ENCODE measurements at places on chromosomes 4 and X.

DNA sequence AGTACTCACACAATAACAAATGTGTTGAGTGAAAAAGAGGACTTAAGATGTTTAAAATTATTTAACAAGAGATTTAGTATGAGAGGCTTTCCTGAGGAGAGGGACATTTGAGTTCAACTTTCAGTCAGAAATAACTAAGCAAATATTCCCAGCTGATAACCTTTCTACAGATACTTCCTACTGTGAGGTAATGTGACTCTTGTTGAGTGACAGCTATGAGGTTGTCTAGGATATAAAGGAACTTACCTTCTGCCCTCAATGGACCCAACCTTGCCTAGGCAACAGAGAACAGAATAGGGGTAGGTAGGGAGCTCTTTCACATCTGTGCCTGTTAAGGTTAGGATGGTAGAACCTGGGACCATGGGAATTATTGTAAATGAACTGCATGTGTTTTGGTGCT lies 54.7 kb downstream of the GLUD2 start:
- DNase-seq, result no peak

DNA sequence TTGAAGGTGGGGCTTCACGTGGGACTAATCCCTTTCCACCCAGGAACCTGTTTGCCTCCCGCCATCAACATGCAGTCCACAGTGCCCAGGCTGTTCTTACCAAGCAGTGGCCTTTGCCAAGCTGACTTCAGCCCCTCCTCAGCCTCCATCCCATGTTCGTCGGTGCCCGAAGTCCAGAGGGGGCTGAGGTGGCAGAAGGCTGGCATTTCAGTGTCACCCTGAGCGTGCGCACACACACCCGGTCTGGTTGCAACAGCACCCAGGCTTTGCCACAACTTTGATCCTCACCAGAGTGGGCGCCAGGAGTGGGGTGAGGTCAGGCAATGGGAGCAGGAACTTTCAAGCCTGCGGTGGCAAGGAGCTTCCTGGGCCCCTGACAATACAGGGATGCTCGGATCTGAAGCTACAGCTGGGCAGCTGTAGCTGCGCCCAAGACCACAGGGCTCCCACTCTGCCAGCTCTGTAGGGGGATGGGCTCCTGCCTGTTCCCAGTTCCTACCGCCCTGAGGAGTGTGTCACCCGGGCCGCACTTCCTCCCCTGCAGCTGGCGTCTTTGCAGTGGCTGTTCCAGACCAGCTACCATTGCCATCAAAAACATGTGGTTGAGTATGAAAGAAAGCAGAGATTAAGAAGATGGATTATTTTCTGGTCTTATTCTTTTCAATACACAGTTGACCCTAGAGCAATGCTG lies 428.0 kb downstream of the EPHA5 start:
- peak; percentile 78 for DNase-seq

GRCh38 chr4:88179261-88179660 lies 20.8 kb upstream of the ABCG2 start:
- no peak for DNase-seq

GRCh38 chr4:53103481-53103880 lies 241.4 kb downstream of the RASL11B start:
- DNase-seq, result no peak

DNA sequence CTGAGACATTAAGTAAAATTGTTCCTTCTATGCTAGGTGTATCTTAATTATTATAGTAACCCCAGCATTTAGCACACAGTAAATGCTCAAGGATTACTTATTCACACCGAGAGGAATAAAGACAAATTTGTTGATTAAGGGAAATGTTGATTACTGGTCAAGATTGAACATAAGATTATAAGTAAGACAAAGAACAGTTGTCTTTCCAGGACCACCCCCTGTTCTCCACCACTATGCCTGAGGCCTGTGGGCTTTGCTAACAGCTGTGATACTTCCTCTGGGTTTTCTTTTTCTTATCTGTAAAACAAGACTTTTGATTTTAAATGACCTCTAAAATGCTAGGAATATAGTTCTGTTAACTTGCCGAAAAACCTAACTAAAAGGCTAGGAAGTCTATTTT lies 128.0 kb downstream of the DCLK2 start:
- DNase-seq, result no peak

GRCh38 chrX:24468245-24468644 lies 3.2 kb downstream of the PDK3 start:
- no peak for DNase-seq

DNA sequence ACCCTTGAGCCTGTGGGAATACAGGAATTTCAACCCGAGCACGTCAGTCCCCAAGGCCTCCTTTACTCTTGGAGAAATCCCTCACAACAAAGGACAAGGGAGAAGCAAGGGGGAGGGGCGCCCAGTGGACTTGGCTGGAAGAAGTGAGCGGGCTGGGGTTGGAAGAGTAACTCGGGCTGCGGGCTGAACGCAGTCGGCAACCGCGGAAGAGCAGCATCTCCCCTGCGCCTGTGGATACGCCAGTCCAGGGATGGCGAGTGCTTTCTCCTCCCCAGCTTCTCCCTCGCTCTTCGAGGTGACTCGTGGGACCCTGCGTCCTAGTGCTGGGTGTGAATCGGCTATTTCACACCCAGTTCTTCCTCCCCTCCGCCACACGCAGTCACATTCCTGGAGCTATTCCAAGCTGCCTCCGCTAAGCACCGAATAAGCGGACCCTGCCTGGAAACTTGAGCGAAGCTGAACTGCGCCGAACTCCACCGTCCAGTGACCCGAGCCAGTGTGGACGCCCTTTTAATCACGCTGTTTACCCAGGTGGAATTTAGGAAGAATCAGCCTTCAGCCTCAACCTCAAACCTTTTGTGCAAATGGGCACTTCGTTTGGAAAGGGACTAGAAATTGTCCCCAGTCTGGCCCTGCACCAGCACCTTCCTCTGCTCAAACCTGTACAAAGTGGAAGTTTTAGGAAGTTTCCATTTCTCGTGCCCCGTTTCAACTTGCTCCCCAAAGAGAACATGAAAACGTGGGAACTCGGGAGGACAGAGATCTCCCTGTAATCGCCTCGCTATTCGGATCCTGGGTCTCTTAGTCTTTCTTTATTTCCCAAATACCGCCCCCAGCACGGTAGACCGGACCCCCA lies 64.3 kb upstream of the WDR17 start:
- peak; percentile 24 for DNase-seq

DNA sequence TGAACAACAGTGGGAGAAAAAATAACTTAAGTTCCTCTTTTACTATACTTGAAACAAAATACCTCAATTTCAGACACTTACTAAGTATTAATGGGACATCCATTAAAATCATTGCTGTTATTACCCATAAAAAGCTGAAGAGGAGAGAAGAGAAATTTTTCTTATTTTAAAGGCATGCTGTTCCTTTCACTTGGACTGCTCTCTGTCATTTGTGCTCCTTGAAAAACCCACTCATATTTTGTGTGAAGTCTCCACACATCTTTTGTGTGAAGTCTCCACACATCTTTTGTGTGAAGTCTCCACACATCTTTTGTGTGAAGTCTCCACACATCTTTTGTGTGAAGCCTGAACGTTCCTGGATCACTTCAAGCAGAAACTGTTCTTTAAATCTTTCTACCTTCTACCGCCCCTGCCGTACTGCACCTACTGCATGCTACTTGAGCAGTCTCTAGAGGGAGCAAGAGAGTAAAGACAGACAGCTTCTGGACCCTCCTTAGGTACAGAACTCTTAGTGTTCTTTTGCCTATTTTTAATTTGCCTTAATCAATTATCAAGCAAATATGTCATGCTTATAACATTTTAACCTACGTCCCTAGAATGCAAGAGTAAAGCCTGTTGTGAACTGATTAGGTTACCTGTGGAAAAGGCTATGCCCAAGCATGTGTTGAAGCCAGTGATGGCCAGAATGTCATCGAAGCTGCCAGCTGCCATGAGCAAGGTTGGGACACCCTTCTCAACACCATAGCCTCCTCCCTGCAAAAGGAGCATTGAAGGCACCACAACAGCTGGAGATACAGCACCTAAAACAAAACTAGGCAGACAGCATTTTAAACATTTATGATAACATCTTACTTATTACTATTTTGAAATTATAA lies 27.1 kb upstream of the SLC9B1 start:
- peak; percentile 26 for DNase-seq

DNA sequence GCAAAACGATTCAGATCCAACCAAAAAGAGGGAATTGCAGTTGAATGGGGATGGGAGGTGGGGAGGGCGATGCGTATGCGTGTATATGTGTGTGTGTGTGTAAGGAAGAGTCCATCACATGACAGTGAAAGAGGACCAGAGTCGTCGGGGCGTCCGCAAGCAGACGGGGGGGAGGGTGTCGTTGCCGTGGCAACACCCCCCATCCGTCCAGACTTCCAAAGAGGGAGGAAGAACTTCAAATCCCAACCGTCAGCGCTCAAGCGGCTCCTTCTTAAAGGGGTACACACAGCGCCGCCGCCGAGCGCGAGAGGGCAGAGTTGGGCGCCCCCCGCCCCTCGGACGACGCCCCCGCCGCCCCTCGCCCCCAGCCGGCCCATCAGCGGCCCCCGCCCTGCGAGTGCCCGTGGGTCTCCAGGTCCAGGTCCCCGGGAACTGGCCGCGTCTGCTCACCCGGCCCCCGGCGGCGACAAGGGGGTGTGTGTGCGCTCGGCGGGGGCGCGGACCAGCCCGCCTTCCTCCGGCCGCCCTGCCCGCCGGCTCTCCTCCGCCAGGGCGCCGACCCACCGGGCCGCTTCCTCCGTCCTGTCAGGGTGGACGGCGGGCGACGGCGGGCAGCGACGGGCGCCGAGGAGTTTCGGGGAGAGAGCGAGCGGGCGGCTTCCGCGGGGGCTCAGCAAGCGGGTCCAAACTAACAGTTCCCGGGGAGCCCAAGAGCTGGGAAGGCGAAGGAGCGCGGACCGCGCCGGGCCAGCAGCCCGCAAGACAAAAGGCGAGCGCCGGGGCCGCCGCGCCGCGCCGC lies 685 bp downstream of the LCORL start:
- peak; percentile 91 for DNase-seq

DNA sequence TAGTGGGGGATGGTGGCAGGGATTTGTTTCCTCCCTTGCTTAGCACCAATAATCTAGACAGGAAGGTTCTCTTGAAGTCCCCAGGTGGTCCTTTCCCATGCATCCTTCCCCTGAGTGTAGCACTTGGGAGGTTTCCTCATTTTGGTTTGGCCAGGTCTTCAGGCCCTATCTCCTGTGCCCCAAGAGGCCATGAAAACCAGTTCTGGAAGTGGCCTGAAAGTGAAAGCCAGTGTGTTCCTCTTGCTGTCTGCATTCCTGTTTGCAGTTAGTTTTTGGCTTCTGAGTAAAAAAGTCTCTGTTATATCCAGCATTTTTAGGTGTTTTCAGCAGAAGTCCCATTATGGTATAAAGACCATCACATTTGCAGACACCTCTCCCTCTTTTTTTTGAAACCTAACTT lies 59.5 kb downstream of the MTM1 start:
- no peak for DNase-seq

DNA sequence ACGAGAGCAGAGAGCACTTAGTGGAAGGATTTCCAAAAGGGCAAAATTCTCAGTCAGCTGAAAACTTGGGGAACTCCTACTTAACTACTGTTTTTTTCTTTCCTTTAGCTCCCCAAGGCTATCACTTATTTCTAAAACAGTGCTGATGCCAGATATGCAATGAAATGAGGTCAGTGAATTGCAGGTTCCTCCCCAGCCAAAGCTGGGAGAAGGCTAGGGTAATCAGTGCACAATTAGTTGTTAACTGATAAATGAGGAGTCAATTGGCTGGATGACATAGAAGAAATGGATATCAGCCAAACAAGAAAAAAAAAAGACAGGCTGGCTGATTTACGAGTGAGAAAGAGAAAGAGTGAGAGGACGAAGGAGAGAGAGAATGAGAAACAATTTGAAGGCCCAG lies 195.6 kb downstream of the GPC3 start:
- no peak for DNase-seq

DNA sequence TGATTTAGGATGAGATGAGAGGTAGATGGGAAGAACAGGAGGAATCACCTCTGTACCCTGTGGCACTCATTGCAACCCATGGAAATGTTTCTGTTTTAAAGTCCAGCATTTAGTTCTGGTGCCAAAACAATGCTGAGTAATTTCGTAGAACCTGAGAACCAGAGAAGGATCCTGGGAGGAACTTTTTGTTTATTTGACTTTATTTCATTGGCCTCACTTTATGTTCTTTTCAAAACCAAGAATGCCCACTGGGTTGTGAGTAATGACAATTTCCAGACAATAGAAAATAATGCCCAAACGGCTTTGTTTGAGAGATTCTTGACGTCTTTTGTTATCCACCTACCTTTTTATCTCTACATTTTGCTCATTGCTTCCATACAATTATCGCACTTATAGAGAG lies 111.3 kb downstream of the SHROOM3 start:
- peak; percentile 37 for DNase-seq

GRCh38 chrX:153820601-153821000 lies 9.7 kb downstream of the PDZD4 start:
- DNase-seq, result no peak

DNA sequence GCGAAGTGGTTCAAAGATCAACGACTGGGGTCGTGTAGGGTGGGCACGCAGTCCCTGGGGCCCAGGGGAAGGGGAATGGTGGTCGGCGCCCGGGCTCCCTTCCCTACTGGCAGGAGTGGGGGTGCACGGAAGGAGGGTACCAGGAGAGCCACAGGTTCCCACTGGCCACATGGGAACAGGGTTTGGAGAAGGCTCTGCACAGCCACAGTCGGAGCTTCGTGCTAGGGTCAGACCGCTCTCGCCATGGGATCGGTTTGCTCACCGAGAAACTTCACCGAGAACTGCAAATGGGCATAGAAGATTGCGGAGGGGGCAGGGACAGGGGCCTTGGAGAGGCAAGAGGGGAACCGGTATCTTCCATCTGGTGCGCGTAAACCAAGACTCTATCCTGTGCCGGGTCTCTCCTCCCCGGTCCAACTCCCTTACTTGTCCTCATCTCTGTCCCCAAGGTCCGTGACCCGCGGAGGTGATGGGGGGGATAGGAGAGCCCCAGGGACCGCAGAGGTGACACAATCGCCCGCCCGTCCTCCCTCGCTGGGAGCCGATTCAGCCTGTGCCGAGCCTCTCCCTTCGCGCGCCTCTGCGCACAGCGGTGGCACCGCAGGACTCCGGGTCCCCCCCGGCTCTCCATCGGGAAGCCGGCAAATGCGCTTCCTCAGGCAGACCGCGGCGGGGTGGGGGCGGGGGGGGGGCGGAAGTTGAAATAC lies 1.0 kb downstream of the SCD5 start:
- DNase-seq, result no peak

DNA sequence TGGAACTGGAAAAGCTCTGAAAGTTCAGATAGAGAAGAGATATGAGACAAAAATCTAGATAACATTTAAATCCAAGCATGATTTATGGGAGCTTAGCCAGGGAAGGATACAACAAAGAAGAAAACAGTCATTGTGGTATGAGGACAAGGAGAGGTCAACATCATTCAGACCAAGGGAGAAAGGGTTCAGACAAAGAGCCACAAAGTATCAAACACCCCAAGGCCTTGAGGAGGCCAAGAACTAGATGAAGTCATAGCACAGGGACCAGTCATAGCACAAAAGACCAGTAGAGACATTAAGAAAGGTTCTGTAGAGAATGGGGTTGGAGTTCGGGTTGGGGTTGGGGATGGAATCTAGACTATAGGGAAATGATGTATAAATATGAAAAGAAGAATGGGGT lies 77.4 kb upstream of the NAP1L5 start:
- no peak for DNase-seq

- DNase-seq, result no peak
These were observed 29.0 kb downstream of the LONRF3 start for GRCh38 chrX:119003462-119003861.
